ENCODE measurements at places on chromosomes 2 and 18.

GRCh38 chr18:49127471-49128190, 176.9 kb upstream of the SMAD7 start:
- no peak for DNase-seq

DNA sequence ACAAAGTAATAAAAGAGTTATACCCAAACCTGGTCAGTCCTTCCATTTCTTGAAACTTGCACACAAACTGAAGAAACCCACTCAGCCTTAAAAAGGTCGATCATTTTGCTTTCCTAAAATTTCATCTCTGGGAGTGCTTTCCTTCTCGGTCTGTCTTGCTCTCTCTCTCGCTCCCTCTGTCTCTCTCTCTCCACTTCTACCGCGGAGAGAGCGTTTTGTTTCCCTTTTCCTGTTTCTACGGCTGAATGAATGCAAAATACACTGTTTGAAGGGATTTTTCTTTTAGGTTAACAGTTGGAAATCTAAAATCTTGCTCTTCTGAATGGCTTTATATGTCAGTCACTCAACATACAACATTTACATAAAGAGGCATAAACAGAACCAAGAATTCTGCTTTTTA, 424.2 kb downstream of the TGIF1 start:
- DNase-seq = no peak

- no peak for DNase-seq
These were observed 154.1 kb upstream of the RBBP8 start for GRCh38 chr18:22778996-22779395.

GRCh38 chr2:137924019-137924418, 40.3 kb upstream of the HNMT start:
- no peak for DNase-seq

- DNase-seq = peak; percentile 94
These were observed at the start of gene CCBE1 for GRCh38 chr18:59697236-59697932. CCBE1 (minus strand) TSS chr18:59697423.

DNA sequence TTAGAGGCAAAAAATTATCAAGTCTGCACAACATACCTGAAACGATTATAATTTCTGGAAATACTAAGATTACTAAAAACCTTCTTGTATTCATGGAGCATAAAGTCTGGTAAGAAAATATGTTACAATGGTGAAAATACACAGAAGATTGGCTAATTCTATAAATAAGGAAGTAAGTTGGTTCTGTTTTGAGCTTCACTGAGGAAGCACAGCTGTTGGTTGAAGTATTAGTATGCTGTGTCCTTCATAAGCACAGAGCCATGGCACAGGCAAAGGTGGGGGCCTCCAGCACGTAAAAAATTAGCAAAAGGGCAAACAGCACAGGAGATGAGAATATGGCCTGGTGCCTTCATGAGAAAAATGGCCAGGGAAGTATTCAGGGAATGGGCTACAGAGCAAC, 40.4 kb upstream of the ANKRD62 start:
- DNase-seq = no peak

DNA sequence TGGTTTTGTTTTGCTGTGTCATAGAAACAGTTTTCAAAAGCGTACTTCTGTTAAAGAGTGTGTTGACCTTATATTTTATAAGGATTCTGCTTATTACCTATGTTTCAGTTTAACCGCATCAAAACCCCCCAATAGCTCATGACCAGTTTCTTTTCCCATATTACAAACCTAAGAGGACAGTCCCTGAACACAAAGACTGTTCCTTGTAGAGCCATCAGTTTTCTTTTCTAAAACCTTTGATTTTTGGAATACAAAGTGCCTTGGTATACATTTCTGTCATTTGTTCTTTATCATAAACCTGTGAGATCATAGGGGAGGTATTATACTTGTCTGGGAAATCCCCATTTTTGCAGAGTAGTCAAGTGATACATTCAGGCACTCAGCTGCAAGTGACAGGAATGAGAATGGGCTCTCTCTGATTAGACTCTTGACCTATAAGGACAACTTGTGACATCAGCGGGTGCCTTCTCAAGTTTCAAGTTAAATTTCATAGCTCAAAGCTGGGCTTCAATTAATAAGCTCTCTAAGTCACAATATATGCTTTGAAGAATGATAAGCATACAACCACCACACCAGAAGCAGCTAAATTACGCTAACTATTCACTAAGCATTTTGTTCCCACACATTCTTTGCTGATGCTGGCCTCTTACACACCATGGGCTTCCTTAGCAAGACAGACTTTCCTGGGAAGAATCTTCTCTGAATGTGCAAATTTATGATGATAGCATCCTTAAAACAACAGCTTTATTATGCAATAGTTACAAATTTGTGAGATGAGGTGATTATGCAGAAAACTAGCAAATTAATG, 97.5 kb upstream of the CD302 start:
- DNase-seq = no peak

- DNase-seq = peak; percentile 78
These were observed at the start of gene TSHZ1 for GRCh38 chr18:75210274-75211001. TSHZ1 (plus strand) TSS chr18:75210797; CDS start chr18:75211877, 1,080 bp downstream.

- no peak for DNase-seq
These were observed 32.4 kb downstream of the TTLL4 start for GRCh38 chr2:218743068-218743467.

- no peak for DNase-seq
These were observed 35.2 kb downstream of the STK39 start for GRCh38 chr2:168212167-168212566.

- DNase-seq = no peak
These were observed 1.1 kb downstream of the MAP2 start for GRCh38 chr2:209424781-209425470.

- no peak for DNase-seq
These were observed 65.8 kb downstream of the RTP5 start for GRCh38 chr2:241935314-241935713.

DNA sequence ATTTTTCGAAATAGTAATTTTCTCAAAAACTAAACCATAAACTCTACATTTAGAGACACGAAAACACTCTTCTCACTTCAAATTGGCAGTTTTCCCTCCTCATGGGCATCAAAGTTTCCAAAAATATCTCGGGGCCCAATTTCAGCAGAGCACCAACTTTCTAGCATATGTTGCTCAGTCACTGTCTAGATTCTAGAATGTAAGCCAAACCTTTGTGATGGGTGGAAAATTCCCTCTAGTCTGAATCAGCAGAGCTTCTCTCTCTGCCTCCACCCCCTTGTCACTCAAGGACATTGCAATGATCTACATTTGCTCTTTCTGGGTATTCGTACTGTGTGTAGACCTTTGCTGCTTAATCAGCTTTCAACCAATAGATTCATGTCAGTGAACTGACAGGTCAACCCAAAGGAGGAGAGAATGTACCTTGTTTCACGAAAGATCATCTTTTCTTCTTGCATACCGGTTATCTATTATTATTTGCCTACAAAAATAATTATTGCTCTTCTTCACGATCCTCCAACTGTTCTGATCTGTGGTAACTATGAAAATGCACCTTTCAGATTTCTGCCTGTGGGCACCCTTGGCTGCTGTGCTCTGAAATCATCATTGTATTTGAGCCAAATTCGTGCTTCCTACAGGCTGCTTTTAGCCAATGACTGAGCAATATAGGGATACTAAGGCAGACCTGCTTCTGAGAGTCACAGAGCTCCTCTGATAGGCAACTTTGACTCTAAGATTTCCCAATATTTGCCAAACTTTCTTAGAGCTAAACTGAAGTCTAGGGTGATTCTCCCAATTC, 38.7 kb upstream of the GLS start:
- no peak for DNase-seq

DNA sequence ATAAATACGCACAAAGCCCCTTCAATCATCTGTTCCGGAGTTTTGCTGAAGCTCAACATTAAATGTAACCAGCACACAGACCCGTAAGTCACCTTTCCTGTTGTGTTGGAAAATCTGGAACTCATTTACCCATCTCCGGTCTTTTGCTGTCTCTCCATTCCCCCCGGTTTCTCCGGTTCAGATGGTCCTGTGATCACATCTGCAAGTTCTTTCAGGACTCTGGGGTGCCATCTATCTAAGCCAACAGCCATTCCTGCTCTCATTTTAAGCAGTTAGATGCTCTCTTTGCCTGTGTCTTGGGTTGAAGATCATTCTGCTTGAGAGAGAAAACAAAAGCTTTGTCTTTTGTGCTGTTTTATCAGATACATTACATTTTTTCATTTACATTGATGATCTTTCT, 91.7 kb upstream of the TGIF1 start:
- no peak for DNase-seq

DNA sequence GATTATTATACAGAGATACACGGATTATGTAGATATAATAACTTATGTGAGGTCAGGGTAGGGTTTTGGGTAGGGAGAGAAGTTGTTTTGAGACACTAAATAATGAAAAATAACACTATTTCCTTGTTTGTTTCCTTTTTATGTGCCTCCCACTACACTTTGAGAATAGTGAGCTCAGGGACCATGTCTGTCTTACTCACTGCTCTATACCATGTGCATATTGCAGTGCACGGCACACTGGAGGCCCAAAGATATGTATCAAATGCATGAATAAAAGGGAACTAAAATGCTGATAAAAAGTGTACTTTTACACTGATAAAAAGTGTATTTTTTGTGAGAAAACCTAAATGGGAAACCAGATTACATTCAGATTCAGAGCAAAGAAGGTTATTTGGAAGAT, 151.4 kb upstream of the NABP1 start:
- no peak for DNase-seq

GRCh38 chr18:34707670-34708069, 2.4 kb upstream of the DTNA start:
- DNase-seq = peak; percentile 28

DNA sequence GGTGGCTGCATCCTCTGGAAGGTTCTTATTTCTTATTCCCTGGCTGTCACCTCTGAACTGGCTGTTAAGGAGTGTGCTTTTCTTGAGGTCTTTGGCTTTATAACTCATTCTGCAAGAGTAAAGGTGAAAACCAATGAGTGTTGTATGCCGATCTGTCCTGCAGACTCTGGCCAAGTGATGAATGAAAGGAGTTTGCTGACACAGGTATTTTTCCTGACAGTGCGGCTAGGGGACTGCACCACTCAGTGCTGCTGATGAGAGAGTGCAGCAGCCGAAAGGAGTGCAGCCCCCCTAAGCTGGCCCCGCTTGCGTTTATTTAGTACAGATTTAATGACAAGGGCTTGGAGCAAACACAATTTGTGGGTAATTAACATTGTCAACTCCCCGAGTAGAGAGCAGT, 41.8 kb downstream of the RAB6D start:
- no peak for DNase-seq

- DNase-seq = no peak
These were observed 266.3 kb downstream of the CCDC85A start for GRCh38 chr2:56450047-56450446.

DNA sequence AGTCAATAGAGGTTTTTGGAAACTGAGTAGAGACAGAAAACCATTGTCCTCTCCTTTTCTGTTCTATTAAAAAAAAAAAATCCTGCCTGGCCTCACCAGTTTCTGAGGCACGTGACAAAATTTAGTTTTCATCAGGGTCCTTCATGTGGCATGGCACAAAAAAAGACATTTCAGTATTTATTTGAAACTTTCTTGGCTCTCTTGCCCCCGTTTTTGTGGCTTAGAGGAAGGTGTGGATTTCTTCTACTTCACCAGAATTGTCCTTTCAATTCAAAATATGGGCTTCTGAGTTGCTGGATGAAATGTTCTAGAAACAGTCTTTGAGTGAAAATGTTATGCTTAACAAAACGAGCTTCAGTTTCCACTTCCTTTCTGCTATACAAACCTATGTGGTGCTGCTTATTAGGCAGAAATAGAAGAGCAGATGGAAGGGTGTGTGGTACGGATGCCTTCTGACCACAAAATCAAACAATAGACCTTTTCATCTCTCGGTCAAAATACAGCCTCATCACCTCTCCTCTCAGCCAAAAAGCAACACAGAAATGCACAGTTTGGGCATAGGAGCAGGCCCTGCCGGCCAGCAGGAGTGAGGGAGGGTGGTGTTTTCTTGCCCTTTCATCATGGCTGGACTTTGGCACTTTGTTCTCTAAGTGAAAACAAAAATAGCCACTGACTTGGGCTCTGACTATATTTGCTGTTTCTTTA, 89.2 kb downstream of the SH3RF3 start:
- no peak for DNase-seq

DNA sequence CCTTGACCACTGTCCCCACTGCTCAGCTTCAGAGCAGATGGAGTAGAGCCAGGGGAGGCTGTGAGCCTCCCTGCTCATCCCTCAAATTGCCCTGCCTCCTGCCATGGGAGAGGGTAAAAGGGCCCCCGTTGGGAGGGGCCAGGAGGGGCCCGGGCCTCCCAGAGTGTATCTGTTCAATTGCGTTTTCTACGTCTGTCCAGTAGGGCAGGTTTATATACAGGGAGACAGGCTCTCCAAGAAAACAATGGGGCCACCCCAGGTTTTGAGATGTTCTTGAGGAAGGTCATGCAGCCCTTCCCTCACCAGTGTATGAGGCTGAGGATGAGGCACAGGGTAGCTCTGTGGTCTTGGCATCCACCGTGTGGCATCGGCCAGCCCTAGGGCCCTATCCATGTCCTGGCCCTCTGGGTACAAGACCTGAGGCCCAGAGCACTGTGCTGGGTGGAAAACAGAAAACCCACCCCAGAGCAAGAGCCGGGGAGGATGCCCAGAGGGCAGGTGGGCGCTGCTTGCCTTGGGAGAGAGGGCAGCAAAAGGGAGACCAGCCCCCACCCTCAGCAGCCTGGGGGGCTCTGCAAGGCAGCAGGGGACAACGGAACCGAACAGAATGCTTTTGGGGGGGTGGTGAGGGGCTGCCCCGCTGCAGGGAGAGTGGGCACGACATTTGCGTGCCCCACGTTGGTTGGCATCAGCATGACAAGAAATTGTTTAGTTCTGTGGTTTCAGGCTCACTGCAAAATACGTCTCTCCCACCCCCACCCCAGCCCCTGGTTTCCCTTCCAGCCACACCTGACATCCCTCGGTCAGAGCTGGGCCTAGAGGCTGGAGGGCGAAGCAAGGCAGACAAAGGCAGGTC, 141.5 kb downstream of the ACOXL start:
- DNase-seq = no peak

DNA sequence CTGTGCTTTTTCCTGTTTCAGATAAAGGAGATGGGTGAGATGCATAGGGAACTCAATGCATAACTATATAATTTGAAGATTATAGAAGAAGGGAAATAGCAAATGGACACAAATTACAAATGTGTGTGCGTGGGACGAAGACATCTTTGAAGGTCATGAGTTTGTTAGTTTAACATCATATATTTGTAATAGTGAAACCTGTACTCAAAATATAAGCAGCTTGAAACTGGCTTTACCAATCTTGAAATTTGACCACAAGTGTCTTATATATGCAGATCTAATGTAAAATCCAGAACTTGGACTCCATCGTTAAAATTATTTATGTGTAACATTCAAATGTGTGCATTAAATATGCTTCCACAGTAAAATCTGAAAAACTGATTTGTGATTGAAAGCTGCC, 16.4 kb upstream of the MSH2 start:
- no peak for DNase-seq

DNA sequence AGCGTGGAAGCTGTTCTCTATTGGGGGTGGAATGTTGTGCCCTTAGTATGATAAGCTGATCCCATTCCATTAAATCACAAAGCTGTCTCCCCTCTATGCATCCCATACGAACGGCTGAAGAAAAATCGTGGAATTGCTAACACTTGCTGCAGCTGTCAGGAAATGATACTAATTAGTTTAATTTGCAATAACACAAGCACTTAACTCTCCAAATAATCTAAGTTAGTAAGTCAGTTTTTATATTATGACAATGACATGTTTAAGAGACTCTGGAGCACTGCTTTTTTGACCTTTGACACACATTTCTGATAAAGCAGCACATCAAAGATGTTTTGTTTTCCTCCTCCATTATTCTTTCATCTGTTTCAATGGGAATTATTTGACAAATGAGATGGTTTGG, 123.7 kb upstream of the SATB2 start:
- DNase-seq = no peak
